ENCODE measurements at places on chromosomes 16 and 17. TPM values are rescaled to one million over a fixed set of nuclear protein-coding genes. Genes with fewer than 3 reads are reported as not detected.

SPATA22 gene
- 0.06 TPM for polyA plus RNA-seq

GRCh38 chr17:19343671-19344151 lies 18.8 kb downstream of the B9D1 start:
- H3K36me3 ChIP-seq, result no peaks in the 10 kb centered on the region
- H3K27ac ChIP-seq, result no peak overlapping the region
- H3K4me1 ChIP-seq, result peaks cover 8% of the 10 kb centered on the region
- no peak overlapping the region for H3K4me3 ChIP-seq
- no peak for DNase-seq

GRCh38 chr17:9028988-9029570 lies 7.8 kb downstream of the NTN1 start:
- H3K4me1 ChIP-seq, result peaks cover 6% of the 10 kb centered on the region
- H3K27me3 ChIP-seq, result peaks cover 16% of the 10 kb centered on the region
- no peak overlapping the region for H3K4me3 ChIP-seq
- no peaks in the 10 kb centered on the region for H3K36me3 ChIP-seq
- DNase-seq, result no peak
- H3K27ac ChIP-seq, result no peak overlapping the region

DNA sequence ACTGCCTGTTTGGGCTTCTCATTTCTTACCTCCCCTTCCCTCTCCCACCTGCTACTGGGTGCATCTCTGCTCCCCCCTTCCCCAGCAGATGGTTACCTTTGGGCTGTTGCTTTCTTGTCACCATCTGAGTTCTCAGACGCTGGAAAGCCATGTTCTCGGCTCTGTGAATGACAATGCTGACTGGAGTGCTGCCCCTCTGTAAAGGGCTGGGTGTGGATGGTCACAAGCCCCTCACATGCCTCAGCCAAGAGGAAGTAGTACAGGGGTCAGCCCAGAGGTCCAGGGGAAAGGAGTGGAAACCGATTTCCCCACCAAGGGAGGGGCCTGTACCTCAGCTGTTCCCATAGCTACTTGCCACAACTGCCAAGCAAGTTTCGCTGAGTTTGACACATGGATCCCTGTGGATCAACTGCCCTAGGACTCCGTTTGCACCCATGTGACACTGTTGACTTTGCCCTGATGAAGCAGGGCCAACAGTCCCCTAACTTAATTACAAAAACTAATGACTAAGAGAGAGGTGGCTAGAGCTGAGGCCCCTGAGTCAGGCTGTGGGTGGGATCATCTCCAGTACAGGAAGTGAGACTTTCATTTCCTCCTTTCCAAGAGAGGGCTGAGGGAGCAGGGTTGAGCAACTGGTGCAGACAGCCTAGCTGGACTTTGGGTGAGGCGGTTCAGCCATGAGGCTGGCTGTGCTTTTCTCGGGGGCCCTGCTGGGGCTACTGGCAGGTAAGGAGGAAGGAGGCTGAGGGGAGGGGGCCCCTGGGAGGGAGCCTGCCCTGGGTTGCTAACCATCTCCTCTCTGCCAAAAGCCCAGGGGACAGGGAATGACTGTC lies at the start of gene CD68:
CD68 (plus strand) TSS at position 638 of the 833 bp plus-strand sequence; CDS start at position 678, 40 bp downstream.
- no peak within 1 kb of the TSS for H3K4me3 ChIP-seq
- peaks cover 46% of the 10 kb centered on the region for H3K36me3 ChIP-seq
- peaks cover 16% of the 10 kb centered on the region for H3K4me1 ChIP-seq
- no peak for DNase-seq
- H3K27me3 ChIP-seq, result no peaks in the 10 kb centered on the region

DNA sequence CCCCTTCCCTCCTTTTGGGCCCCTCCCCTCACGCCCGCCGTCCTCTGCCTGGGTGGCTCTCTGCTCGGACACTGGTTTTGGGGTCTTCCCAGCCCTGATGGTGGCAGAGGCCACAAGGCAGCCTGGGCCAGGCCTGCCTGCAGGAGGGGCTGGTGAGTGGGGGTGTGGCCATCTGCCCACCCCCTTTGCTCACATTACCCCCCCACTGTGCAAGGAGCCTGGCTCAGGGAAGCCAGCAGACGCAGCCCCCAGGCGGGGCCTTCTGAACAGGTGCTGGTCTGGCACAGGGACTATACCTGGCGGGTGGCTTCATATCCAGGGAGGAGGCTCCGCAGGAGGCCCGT lies 10.7 kb upstream of the ZFPM1 start:
- H3K36me3 ChIP-seq, result no peaks in the 10 kb centered on the region
- H3K4me3 ChIP-seq, result no peak overlapping the region
- no peaks in the 10 kb centered on the region for H3K4me1 ChIP-seq
- H3K27ac ChIP-seq, result no peak overlapping the region
- no peak for DNase-seq

- no peak for DNase-seq
- H3K27me3 ChIP-seq, result no peaks in the 10 kb centered on the region
- no peaks in the 10 kb centered on the region for H3K4me1 ChIP-seq
- no peaks in the 10 kb centered on the region for H3K36me3 ChIP-seq
These were observed 17.6 kb downstream of the RDM1 start for GRCh38 chr17:35912942-35913341.

DNA sequence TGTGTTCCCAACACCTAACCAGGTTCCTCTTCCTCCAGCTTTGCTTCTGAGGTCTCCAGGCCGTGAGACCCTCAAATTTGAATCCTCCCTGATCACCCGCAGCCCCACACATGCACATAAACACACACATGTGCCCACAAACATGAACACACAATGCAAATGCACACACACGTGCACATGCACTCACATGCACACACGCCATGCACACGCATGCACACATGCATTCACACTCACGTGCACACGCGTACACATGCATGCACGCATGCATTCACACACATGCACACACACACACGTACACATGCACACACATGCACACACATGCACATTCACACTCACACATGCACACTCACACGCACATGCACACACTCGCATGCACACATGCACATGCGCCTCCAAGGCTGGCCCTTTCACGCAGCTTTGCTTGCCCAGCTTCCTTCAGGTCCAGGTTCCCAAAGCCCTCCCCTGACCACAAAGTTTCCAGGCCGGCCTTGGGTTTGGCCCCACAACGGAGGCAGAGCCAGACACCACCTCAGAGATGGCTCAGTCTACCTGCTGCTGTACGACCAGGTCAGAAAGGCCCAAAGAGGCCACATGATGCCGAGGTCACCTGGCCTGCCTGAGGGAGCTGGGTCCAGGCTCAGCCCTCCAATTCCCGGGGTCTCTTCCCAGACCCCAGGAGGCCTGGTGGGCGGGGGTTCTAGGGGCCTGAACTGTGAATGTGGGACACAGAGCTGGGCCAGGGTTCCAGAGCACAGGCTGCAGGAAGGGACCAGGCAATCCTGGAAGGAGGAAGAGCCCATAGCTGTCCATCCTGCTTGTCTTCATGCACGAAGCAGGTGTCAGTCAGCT lies 39.5 kb upstream of the ENPP7 start:
- H3K27ac ChIP-seq, result no peak overlapping the region
- no peak for DNase-seq
- H3K4me1 ChIP-seq, result peaks cover 5% of the 10 kb centered on the region
- H3K27me3 ChIP-seq, result no peaks in the 10 kb centered on the region
- no peaks in the 10 kb centered on the region for H3K36me3 ChIP-seq

DNA sequence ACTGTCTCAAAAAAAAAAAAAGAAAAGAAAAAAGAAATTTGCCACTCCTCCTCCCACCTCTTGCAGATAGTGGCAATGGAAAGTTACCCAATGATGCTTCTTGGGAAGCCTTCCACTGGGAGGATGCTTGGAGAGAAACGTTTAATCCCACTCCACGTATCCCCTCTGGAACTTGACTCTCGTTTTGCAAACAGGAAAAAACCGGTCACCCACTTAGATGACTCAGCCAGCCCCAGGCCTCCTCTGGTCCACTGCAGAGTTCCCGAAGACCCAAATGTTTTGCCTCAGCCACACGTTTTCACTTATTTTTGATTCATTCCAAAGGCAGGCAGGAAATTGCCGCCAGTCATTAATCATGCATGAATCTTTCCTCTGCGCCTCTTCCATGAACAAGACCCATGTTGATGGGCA lies 9.3 kb upstream of the TNFRSF17 start:
- DNase-seq, result no peak
- H3K27me3 ChIP-seq, result no peaks in the 10 kb centered on the region
- H3K4me3 ChIP-seq, result no peak overlapping the region
- no peak overlapping the region for H3K27ac ChIP-seq

- peaks cover 29% of the 10 kb centered on the region for H3K36me3 ChIP-seq
- no peak for DNase-seq
- H3K4me3 ChIP-seq, result no peak overlapping the region
- H3K27me3 ChIP-seq, result no peaks in the 10 kb centered on the region
- no peaks in the 10 kb centered on the region for H3K4me1 ChIP-seq
These were observed 9.6 kb downstream of the ERBB2 start for GRCh38 chr17:39709319-39709997.

GRCh38 chr17:30450125-30451027 lies 26.8 kb upstream of the GOSR1 start:
- H3K27me3 ChIP-seq, result no peaks in the 10 kb centered on the region
- DNase-seq, result no peak
- H3K4me3 ChIP-seq, result no peak overlapping the region
- no peaks in the 10 kb centered on the region for H3K4me1 ChIP-seq
- peaks cover 3% of the 10 kb centered on the region for H3K36me3 ChIP-seq
- no peak overlapping the region for H3K27ac ChIP-seq

DNA sequence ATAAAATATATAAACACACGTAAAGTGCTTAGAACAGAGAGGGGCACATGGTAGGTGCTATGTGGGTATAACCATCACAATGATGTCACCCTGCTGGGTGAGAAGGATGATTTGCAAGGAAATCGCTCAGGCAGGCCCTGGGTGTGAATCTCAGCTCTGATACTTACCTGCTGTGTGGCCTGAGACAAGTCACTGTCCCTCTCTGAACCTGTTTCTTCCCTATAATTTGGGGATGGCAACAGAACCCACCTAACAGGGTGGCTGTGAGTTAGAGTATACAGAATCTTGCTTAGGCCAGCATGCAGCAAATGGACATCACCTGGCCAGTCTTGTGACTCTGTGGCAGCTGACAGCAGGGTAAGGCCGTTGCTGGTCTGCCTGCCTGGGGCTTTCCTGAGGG lies 36.6 kb upstream of the ALKBH5 start:
- H3K27me3 ChIP-seq, result no peaks in the 10 kb centered on the region
- no peak for DNase-seq
- no peaks in the 10 kb centered on the region for H3K36me3 ChIP-seq
- H3K4me1 ChIP-seq, result peaks cover 5% of the 10 kb centered on the region
- H3K27ac ChIP-seq, result no peak overlapping the region

PRR35 gene
- 0.38 TPM for polyA plus RNA-seq

YBX2 gene
- polyA plus RNA-seq, result 19.2 TPM

- H3K27me3 ChIP-seq, result no peaks in the 10 kb centered on the region
- H3K4me1 ChIP-seq, result no peaks in the 10 kb centered on the region
- H3K4me3 ChIP-seq, result no peak overlapping the region
These were observed 75.2 kb downstream of the ERCC4 start for GRCh38 chr16:13995194-13995593.

DNA sequence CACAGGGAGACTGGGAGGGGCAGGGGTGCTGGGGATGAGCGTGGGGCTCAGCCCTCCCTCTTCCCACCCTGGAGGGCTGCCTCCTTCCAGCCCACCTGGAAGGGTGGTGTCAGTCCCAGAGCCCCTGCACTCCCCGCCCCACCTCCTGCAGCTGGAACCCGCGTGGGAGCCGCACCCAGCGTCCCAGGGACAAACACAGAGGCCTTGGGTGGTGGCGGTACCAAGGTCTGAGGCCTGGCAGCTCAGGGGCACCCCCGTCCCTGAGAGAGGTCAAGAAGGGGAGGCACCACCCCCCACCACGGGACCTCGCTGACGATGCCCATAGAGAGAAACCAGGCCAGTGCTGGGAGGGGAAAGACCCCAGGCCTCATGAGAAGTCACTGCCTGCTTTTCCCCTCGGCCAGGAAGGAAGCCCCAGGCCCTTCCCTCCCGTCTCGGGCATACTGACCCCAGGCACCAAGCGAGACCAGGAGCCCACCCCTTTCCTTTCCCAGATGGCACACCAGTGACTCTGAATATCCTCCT lies 4.1 kb downstream of the HS3ST6 start:
- H3K36me3 ChIP-seq, result peaks cover 7% of the 10 kb centered on the region
- peaks cover 28% of the 10 kb centered on the region for H3K4me1 ChIP-seq
- H3K4me3 ChIP-seq, result no peak overlapping the region

C16orf96 gene
- 1.0 TPM for polyA plus RNA-seq

DNA sequence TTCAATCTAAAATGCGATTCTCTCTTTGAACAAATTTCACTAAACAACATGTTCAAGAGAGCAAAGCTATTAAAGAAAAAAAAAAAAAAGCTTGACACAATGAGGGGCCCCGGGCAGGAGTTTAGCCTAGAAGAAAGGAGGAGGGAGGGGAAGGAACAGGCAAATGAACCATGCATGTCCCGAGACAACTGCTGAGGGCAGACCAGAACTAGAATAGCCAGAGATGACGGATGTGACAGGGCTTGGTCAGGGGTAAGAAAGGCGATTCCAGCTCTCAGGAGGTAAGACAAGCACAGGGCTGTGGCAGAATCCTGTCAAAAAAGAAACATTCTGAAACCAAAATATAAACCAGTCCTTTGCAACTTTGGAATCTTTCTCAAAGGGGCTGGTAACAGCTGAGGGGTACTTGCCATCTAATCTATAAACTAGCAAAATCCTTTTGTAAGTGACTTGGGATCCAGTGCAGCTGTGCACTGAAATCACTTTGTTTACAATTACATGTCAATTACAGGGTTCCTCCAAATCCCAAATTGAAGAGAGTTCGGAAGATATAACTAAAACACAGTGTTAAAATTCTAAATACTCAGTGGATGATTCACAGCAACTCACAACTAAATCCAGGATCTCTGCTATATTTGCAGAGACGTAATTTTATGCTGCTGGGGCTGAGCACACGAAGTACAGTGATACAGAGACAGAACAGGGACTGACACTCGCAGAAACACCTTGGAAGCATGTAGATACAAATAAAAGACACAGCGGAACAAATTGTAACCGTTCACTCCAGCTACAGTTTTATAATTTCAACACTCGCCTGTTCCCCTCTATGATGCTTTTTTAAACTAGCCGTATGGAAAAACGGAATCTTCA lies 567.4 kb upstream of the ZFHX3 start:
- H3K4me1 ChIP-seq, result 0 out of 2 replicates have a peak, but pooled peaks cover 3% of the 10 kb centered on the region
- H3K36me3 ChIP-seq, result no peaks in the 10 kb centered on the region
- no peak overlapping the region for H3K4me3 ChIP-seq
- no peak overlapping the region for H3K27ac ChIP-seq

- no peaks in the 10 kb centered on the region for H3K4me1 ChIP-seq
- H3K4me3 ChIP-seq, result peak overlapping the region; percentile 85
- peaks cover 17% of the 10 kb centered on the region for H3K36me3 ChIP-seq
- no peaks in the 10 kb centered on the region for H3K27me3 ChIP-seq
These were observed 713 bp downstream of the COX11 start for GRCh38 chr17:54967621-54968261.

ARHGAP23 gene
- 28.6 TPM for polyA plus RNA-seq

GGT6 gene
- polyA plus RNA-seq, result 0.18 TPM

GRCh38 chr16:1723450-1724147 lies 17.6 kb downstream of the MAPK8IP3 start:
- DNase-seq, result no peak
- no peaks in the 10 kb centered on the region for H3K36me3 ChIP-seq
- H3K4me1 ChIP-seq, result 0 out of 2 replicates have a peak, but pooled peaks cover 2% of the 10 kb centered on the region
- no peaks in the 10 kb centered on the region for H3K27me3 ChIP-seq

SULT1A2 gene
- 0.44 TPM for polyA plus RNA-seq

MYH2 gene
- 2.7 TPM for polyA plus RNA-seq

Data from H1 (cell line).